ENCODE measurements at places on chromosomes 13 and 19.

- DNase-seq, result no peak
Measured at GRCh38 chr13:27168086-27168485, 3.5 kb downstream of the USP12 start.

DNA sequence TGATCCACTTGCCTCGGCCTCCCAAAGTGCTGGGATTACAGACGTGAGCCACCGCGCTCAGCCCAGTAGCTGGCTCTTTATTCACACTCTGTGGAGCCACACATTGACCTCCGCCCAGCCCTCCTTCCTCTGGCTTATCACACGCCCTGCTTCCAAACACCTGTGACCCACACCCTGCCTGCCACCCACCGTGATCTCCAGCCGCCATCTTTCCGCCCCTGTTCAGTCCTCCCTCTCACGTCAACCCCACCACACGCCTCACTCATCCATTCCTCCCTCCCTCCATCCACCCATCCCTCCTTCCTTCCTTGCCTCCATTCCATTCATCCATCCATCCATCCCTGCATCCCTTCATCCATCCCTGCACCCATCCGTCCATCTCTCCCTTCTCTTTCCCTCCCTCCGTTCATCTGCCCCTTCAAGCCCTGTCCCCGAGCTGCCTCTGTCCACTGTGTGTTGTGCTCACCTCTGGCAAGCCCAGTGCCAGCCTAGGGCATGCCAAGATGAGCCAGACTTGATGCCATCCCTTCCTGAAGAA, 17.6 kb downstream of the ZNF296 start:
- no peak for DNase-seq

- no peak for DNase-seq
Measured at GRCh38 chr19:51107406-51108065, 673 bp downstream of the CTU1 start.

GRCh38 chr13:87981416-87981815, 310.2 kb downstream of the SLITRK5 start:
- DNase-seq, result no peak

DNA sequence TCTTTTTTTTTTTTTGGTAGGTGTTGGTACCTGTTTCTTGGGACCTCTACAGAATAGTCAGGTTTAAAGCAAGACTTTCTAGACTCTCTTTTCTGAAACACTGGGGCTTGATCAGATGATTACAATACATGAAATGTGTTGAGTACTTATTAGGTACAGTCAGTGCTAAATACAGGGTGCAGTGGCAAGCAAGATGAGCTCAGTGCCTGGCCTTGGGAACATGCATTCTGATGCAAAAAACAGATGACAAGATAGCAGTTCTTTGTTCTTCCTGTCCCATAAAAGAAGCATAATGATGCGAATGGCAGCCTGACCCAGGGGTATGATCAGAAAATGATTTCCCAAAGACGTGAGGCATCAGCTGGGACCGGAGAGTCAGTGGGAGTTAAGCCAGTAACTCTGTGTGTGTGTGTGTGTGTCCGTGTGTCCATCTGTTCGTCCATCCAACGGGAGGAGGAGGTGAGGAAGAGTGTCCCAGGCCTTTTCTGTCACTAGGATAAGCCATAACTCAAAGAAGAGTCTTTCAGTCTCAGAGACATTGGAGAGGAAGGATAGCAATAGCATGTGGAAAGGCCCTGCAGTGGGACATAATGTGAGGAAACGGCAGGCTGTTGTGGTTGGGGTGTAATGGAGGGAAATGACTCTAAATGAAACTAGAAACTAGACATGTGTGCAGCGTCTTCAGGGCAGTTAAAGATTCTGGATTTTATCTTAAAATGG, 32.2 kb downstream of the SLAIN1 start:
- DNase-seq, result no peak

DNA sequence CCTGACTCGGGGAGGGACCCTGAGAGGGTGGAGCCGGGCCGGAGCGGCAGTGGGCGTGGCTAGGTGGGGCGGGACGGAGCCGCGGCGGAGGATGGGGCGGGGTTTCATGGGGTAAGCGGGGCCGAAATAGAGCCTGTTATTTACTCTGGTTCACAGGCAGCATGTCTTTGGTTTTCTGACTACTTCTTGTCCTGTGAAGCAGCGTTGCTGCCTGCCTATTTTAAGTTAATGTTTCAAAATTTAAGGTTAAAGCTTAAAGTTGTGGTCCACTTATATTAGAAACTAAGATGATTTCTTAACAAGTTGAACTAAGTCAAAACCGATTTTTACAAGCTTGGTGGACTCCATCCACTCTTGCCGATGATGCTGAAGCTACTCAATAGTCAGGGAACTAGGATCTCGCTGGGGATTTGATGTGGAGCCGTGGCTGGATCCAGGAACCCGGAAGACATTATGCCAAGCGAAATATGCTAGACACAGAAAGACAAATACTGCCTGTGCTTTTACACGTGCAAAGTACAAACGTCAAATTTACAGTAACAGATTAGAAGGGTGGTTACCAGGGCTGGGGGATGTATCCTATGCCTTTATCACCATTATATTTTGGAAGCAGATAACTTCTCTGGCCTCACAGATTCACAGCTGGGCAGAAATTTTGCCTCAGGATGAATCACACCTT, 433 bp upstream of the ZNF616 start:
- no peak for DNase-seq

DNA sequence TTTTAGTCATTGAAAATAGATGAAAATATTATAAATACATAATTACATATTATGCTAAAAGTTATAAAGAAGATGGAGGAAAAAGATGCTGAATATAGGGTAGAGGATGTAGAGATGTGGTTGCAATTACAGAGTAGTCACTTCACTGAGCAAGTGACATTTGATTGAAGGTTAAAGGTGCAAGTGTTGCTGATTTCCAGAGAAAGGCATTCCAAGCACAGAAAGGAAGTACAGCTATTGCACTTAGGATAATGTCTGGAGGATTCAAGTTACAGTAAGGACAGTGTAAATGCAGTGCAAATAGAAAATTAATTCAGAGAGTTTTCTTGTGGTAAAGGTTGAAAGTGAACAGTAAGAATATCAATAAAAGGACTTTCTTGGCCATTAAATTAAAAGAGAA, 1721.8 kb downstream of the PCDH9 start:
- DNase-seq, result no peak

DNA sequence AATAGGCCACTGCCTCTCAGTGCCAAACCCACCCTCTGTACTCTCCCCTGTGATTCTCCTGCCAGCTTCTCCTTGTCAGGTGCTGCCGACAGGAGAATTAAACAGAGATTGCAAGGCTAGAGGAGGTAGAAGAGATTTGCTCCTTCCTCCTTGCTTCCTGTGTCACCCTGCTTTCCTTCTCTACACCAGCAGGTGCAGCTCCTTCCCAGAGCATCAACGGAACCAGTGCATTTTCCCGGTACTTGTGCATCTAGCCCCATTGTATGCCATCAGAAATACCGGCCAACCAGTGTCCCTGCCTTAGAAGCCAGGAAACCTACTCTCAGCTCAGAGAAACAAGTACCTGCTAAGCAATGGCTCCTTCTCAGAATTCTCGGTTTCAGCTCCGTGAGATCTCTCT, 253.2 kb downstream of the SUCLA2 start:
- no peak for DNase-seq

DNA sequence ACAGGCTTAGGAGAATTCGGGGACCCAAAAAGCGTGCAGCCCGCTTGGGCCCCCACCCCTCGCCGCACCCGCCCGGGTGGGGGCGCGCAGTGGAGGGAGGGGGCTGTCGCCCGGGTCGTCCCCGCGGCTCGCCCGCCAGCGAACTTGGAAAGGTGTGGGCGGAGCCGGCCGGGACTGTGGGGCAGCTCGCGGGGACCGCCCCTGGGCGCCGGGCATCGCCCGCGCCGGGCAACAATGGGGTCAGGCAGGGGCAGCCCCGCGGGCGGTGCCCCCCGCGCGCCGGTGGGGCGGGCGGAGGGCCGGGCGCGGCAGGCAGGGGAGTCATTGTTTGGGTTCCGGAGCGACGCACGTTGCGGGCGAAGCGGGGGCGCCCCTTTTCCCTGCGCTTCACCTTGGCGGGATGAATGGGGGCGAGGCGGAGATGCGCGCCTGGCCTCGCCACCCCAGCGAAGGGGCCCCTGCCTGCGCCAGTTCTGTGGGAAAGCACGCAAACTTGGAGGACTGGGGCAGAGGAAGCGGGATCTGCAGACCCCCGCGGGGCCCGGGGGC, 647 bp upstream of the KLF12 start:
- DNase-seq, result peak; percentile 20

GRCh38 chr13:31846961-31847752, 107.8 kb downstream of the RXFP2 start:
- no peak for DNase-seq

GRCh38 chr19:53792721-53793433, 31.2 kb downstream of the NLRP12 start:
- DNase-seq, result peak; percentile 52

DNA sequence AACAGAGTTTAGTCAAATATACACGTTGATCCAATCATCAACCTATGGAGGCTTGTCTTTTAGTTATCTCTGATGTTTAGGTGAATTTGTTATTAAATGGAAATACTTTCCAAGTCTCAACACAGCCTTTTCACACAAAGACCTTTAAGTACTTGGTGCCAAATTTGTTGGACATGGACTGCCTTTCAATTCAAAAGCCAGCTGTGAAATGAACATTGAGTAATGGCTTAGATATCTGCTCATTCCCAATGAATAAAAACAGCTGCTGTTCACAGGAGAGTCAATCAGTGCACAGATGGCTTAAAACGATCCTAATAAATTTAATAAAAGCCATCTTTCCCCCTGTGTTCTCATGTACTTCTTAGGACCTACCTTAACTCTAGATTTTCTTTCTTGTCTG, 19.9 kb upstream of the DHRS12 start:
- no peak for DNase-seq

GRCh38 chr13:30499338-30499737, 33.6 kb upstream of the HMGB1 start:
- DNase-seq, result no peak

DNA sequence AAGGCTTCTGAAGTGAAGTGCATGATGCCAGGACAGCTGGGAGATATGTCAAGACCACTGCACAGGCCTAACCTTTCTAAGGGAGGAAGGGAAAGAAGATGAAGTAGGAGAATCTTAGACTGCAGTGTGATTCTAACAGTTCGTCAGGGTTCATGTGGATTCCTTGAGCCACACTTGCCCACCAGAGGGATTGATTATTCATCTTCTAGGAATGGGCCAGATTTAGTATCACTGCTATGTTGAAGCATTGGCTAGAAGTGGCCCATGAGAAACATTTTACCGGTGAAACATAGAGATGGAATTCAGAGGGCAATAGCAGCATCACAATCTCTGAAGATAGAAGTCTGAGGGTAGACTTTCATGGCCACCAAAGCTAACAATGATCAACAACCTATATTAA, 550.8 kb upstream of the SLITRK1 start:
- DNase-seq, result peak; percentile 18

- DNase-seq, result no peak
Measured at GRCh38 chr19:13764101-13764807, at the start of gene MRI1. MRI1 (plus strand) TSS chr19:13764522; CDS start chr19:13764589, 67 bp downstream.

DNA sequence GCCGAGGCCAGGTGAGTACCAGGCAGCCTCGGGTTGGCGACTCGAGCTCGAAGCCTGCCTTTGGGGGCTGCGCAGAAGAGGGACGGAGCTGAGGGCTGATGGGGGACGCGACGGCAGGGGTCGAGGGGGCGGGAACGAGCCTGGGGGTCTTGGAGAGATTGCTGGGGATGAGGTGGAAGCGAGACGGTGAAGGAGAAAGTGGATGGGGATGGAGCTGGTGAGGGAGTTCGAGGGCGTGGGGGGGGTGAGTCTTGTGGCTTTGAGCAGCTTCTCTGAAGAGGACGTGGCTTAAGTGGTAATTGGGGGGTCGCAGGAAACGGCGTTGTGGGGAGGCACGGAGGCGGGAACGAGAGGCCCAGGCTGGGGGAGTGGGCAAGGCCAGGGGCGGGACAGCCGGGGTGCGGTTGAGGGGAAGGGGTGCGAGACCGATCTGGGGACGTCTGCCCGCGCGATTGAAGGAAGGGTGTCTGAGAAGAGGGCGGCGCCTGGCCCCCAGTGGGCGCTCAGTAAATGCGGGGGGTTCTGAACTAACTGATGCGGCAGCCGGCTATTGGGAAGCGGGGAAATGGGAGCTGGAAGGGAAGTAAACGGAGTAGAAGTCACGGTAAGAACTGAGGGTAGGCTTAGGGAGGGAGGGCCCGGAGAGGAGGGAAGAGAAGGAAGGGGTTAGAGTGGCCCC, 426 bp downstream of the MYO9B start:
- DNase-seq, result peak; percentile 16

- DNase-seq, result no peak
Measured at GRCh38 chr13:92609376-92609775, 617.2 kb upstream of the GPC6 start.

- DNase-seq, result no peak
Measured at GRCh38 chr13:47087241-47087640, 190.4 kb upstream of the HTR2A start.

DNA sequence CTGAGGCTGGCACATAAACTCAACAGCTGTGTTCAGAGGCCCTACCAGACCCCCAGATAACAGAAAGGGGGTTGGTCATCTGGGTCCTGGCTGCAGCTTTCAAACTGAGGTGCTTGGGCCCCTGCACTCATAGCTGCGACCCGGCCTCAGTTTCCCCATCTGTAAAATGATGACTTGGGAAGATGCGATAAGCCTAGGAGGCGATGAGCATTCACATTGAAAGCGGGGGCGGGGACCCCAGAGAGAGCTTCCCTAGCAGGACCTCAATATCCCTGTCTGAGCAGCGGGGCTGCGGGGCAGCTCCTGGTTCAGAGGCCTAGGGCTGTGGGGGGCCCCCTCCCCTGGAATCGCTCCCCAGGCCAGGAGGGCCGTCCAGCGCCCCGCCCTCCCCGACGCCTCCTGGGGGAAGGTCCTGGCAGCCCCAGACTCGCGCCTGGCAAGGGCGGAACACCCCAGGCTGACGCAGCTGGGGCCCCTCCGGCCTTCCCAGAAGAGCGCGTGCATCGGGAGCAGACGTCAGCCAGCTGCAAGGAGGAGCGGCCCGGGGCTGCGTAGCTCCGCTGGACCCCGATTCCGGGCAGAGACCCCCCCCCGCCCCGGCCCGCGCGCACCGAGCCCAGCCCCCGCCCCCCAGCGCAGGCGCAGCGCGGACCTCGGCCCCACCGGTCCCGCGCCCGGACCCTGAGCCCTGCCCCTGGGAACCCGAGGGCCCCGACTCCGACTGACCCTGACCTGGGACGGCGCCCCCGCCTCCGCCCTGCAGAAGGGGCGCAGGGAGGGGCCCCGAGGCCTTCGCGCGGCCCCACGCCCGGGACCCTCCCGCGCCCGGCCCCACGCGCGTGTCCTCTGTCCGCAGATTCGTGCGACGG, 3.5 kb downstream of the FSTL3 start:
- DNase-seq, result peak; percentile 30

- DNase-seq, result no peak
Measured at GRCh38 chr13:21871919-21872318, 201.0 kb downstream of the FGF9 start.

DNA sequence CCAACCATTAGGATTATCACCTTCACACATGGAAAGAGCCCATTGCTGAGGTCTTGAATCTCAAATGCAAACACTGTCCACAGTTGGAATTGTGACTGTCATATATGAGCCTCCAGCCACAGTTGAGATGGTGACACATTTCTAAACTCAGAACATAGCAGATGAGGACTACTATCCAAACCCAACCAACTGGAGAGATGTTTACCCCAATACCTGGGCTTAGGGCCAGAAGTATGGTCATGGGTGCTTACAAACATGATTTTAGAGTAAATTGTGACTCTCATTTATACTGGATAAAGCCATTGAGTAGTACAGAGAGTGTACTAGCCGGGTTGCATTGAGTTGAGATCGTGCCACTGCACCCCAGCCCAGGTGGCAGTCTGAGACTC, 14.0 kb upstream of the ZNF681 start:
- no peak for DNase-seq
